Tibial nerve (tissue), 4 donors: ENCODE measurements at places on chromosomes 6 and 20.

DNA sequence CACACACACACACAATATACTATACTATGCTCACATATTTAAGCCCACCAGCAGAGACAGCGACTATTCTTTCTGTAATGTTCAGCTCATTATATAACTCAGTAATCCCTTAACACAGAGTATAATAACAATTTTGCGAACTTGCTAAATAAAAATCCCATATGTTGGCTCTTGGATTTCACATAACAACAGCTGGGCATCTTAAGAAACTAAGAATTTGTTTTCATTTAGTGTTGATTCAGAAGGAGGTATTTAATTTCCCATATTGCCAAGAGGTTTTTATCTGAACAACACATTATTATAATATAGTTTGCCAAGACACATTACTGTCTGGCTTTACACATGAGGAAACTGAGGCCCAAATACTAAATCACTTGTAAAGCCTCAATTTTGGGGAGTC is 7.4 kb downstream of the ECT2L start:
- DNase-seq = no peak

DNA sequence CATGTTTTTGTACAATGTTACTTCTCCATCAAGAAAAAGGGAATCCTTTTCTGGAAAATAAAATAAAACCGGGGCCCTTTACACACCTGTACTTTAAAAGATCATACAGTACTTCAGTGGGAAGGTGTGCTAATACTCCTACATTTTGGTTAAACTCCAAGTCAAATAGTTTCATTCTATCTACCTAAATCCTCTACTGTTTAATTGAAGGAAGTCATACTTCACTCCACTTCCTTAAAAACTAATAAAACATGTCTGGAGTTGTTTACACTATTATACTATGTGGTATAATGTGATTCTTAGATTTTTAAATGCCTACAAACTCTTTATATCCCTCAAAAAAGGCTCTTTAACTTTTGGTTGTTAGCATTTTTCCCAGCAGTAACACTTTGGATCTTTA is 18.6 kb upstream of the HBS1L start:
- DNase-seq = no peak

DNA sequence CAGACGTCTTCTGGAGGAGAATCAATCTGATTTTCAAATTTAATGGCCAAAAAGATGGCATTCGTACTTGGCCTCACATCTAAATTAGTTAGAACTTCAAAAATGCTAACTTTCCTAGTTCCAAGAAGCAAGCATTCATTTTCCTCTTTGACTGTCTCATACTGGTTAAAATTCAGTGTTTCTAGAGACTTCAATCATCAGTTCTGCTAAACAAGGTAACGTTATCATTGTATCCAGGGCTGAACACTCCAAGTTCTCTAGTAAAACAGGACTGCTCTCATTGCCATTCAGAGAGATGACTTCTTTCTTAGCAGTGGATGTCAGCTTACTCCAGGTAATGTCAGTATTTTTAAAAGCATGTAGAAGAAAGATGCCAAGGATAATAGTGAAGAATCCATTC is 34.6 kb upstream of the ENTPD6 start:
- no peak for DNase-seq

DNA sequence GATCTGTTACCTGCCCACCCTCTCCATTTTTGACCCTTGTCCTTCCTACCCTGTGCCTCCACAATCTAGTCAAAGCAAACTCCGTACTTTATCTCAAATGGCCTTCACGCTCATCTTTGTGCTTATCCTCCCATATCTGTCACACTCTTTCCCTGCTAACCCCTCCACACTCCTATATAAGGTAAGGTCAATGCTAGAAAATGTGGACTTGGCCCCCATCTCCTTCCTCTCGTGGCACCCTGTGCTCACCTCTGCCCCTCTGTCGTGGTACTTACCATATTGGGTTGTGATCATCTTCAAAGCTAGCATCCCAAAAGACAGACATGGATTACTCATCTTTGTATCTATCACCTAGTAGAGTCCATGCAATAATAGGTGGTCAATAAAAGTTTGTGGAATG is 127.6 kb upstream of the FOXQ1 start:
- no peak for DNase-seq

DNA sequence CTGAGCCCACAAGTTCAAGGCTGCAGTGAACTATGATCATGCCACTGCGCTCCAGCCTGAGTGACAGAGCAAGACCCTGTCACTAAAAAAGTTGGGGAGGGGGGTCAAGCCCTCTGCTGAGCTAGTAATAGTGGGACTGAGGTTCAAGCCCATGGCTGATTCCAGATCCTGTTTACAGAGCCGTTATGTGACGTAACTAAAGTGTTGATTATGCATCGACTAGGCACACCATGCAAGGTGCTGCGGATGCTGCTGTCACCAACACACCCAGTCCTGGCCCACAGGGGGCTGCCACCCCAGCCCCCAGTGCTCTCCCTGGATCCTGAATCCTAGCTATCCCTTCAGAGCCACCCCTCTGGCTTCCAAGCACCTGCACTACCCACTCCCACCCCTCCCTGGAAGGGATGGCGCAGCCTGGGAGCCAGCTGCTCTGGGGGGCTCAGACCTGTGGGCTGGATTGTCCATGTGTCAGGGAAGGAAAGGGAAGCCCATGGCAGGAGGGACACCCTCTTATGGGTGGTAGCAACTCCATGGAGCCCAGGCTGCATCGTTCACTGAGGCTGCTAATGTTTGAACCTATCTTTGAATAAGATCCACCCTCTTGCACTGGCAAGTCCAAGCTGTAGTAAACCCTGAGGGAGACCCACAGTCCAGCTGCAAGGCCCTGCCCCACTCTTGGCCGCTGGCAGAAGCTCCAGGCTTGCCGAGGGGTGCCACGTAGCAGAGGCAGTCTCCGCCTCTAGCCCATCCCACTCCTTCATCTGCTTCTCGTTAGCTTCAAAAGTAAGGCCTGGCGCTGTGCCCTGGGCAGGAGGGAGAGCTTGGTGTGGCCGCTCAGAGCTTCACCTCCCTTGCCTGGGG is 95.0 kb downstream of the SNX5 start:
- peak; percentile 92 for DNase-seq

DNA sequence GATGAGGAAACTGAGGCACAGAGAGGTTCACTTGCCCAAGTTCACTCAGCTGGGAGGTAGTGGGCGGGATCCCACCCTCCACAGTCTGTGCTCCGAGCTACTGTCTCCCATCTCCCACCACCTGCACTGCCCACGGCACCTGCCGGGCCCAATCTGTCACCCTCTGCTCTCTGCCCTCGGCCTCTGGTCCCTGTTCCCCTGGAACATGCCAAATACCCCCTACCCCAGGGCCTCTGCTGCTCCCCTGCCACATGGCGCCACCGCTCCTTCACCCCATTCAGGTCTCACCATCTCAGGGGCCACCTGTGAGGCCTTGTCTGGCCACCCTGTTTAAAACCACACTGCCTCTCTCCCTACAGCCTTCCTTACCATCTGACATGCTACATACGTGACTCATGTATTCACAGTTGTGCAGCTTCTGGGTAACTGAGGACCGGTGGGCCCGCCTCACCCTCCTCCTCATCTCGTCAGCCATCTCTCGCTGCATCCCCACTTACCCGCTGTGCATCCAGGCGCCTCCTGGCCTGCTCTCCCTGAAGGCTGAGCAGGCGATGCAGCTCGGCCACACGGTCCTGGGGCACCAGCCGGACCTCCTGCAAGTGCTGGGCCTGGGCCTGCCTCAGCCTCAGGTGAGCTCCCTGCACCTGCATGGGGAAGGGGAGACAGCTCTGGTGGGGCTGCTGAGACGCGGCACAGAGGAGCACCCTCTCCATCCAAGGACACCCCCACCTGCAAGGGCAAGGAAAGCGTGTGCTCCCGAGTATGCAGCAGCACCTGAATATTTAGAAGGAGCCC is 50.6 kb downstream of the GINS1 start:
- no peak for DNase-seq

- DNase-seq = peak; percentile 61
Observed at GRCh38 chr6:46626228-46626909, 26.2 kb downstream of the CYP39A1 start.

DNA sequence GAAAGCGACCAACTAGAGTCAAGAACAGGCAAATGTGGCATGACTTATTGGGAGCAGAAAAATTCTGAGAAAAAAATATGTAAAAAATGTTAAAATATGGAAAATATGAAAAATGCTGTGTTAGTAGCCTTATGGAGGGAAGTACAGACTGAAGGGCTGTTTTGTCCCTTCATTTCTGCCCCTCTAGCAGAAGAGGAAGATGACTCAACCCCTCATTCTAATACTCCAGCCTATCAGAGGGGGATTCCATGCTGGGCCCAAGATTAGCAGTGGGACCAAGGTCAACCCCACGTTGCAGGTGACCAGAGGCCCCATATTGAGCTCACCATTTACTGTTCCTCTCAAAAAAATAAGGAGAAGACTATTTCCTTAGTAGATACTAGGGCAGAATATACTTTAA is 8.4 kb downstream of the MUC21 start:
- no peak for DNase-seq

DNA sequence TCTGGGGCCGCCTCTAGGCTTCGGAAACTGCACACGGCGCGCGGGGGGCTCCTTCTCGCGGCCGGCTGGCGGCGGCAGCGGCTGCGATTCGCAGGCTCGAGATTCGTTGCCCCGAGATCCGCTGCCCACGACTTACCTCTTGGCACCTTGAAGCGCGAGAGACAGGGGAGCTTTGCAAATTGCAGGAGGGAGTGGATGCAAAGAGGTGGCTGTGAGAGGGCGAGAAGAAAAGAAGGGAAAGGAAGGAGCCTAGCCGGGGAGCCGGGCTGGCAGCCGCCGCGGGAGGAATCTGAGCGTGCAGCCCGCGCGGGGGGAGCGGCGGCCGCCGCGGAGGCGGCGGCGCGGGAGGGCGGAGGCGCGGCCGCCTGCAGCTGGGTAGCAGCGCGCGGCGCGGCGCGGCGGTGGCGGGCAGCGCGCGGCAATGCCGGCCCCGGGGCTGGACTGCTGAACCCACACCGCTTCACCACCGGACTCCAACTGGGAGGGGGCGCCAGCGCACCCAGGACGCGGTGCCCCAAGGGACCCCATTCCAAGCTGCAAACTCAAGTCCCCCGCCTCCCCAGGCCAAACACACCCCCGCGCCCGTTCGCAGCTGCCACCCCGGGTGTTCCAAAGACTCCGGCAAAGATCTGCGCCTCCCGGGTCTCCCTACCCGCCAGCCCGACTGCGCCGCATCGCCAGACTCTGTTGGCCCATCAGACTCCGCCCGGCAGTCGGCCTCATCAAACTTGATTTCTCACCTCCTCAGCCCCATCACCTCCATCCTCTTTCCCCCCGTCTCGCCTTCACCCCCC is 44.2 kb upstream of the SUPT3H start:
- peak; percentile 58 for DNase-seq

GRCh38 chr6:128064540-128064895 is 163.7 kb upstream of the THEMIS start:
- no peak for DNase-seq

DNA sequence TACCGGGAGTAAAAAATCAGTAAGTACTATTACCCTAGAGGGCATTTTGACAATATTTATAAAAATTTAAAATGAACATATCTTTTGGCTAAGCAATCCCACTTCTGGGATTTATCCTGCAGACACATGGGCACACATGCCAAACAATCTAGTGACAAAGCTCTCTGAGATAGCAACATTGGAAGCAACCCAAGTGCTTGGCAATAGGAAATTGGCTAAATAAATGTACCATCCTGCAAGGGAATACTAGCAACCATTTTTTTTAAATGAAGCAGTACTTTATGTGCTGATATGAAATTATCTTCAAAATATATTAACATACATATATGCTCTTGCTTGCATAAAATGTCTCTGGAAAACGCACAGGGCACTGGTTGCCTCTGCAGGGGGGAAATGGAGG is 133.8 kb downstream of the SNX5 start:
- no peak for DNase-seq

GRCh38 chr6:51513891-51514747 is 573.3 kb downstream of the PKHD1 start:
- no peak for DNase-seq

DNA sequence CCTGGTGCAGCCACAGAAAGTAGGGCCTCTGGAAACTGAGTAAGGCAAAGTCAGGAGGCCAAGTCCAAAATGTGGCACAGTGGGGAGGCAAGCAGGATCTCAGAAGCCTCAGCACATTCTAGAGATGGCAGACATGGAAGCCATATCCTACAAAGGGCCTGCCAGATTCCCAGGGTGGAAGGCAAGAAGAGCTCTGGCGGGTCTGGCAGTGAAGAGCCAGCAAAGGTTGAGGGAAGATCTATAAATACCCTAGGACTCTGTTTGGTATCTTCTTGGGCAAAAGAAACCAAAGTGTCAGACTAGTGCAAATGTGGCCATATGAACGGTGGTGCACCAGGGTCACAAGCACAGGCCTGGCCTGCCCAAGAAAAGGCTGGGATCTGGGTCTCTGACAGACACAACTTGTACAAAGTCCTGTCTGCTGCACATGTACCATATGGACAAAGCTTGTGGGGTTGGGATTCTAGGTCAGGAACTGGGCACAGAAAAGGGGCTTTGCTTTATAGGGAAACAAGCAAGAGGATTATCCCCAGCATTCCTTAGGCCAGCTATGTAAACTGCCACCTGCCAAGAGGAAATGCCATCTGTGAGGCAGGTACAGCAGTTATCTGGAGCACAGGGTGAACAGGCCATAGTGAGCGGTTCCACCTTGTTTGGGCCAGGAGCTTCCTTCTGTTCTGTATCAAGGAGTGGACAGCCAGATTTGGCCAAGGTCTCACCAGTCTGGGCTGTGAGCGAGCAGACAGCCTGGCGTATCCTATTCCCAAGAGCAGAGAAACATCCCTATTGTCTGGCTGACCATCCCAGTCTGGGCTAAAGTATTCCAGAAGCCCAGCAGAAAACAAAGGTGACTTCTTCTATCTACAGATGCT is 36.3 kb upstream of the SLC4A11 start:
- DNase-seq = no peak

DNA sequence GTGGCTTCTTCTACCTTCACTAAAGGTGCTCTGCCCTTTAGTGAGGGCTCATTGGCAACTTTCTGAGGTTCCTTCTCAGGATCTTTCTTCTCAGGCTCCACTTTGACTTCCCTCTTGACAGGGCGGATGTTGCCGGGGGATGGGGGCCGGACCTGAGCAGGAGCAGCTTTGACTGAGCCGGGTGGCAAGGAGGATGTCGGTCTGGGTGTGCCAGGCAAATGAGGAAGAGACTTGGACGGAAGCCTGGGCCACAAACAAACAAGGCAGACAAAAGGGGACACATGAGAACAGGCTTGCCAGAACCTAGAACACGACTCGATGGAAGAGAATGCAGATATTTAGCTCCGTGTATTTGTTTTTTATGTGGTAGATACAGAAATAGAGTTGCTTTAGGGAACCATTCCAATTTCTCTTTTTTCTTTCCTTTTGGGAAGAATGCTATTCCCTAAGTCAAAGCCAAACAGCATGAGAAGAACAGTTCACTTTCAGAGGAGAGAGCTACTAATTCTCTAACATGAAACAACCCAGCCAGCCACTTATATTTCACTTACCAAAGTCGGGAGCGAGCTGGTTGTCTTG is 76.2 kb upstream of the BCLAF1 start:
- peak; percentile 25 for DNase-seq

- DNase-seq = no peak
Observed at GRCh38 chr20:48689388-48689787, 138.4 kb downstream of the PREX1 start.

DNA sequence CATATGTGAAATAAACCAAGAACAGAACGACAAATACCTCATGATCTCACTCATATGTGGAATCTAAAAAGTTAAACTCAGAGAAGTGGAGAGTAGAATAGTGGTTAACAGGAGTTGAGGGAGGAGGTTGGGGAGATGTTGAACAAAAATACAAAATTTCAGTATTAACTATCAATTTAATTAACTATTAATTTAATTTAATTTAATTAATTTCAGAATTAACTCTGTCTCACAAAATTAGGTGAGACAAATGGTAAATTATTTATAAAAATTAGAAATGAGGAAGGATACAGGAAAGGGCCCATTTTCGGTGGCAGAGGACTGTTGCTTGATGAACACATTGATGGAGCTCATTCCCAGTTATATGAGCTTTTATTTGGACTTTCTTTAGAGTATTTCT is 166.0 kb upstream of the FAM83B start:
- no peak for DNase-seq
